ENCODE measurements at places on chromosomes 4 and X.

DNA sequence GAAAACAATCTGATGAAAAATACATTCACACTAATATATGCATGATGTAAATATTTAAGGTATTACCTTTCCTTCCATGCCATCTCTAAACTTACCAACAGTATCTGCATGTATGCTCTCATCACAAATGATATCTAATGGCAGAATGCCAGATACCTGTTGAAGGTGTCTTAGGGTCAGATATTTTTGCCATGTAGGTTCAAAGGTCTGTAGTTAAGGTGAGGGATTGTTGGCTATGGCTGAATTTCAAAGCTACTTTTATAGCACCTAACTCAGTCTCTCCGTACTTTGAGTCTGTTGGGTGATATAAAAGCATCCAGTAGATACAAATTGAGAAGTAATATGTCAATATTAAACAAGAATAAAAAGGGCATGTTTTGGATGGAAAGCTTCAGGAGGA is 19.8 kb upstream of the ANTXR2 start:
- DNase-seq: no peak

DNA sequence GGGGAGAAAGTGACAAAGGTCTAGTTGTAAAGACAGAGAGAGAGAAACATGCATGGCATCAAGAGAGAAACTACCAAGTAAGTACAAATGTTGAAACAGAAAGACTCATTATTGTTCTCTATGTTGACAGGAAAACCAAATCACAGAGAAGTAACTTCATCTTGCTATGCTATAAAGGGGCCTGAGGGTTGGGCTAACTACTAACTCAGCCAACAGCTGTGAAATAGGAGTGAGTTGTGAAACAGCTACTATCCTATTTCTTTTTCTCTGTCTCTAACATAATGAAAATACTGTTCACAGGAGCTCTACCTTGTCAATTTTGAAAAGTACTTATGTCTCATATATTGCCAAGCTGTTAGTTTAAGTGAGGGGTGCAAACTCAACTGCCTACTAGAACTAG is 65.0 kb downstream of the MTMR8 start:
- no peak for DNase-seq

- DNase-seq: no peak
Measured at GRCh38 chr4:76856243-76857073, 41.5 kb downstream of the SOWAHB start.

- DNase-seq: no peak
Measured at GRCh38 chrX:68995386-68995779, 166.6 kb downstream of the EFNB1 start.

- DNase-seq: no peak
Measured at GRCh38 chrX:153829799-153830639, at the start of gene PDZD4. Gene PDZD4 (minus strand): TSS chrX:153830544. CDS start chrX:153830298, 246 bp downstream.

GRCh38 chrX:40816906-40817305 is 81.6 kb upstream of the MED14 start:
- DNase-seq: no peak

GRCh38 chrX:320126-320783 is 1.7 kb upstream of the GTPBP6 start:
- no peak for DNase-seq

GRCh38 chrX:40945361-40945713 is 139.9 kb upstream of the USP9X start:
- DNase-seq: no peak

GRCh38 chrX:34624416-34624815 is 32.7 kb downstream of the TMEM47 start:
- no peak for DNase-seq

DNA sequence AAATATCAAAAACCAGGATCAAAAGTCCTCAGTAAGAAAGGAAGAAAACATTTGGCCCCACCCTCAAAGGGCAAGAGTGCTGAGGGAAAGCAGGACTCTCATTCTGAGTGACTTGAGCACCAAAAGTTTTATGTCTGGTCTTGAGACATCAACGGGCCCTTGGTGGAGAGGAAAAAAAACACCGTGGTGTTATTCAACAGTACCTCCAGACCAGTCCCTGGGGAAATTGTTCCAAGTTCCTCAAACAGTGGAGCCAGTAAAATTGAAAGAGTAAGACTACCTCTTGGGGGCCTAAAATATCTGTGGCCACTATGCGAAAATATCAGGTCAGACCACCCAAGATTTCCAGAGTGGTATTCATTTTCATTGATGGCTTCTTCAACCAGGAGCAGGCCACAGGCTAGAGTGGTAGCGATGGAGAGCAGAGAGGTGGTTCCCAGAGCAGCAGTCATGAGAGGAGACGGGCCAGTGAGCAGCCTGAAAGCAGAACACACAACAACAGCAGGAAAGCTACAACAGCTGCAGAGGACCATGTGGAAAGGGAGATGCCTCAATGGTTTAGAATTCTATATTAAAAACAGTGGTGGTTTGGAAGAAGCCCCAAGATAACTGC is 63.7 kb upstream of the RPL34 start:
- DNase-seq: no peak

GRCh38 chr4:74932832-74933561 is at the start of gene PARM1:
Gene PARM1 (plus strand): TSS chr4:74933116. CDS start chr4:74933328, 212 bp downstream.
- peak; percentile 27 for DNase-seq

GRCh38 chr4:112099701-112100297 is 45.5 kb upstream of the FAM241A start:
- no peak for DNase-seq

GRCh38 chrX:19824603-19825002 is 62.8 kb downstream of the SH3KBP1 start:
- DNase-seq: no peak

DNA sequence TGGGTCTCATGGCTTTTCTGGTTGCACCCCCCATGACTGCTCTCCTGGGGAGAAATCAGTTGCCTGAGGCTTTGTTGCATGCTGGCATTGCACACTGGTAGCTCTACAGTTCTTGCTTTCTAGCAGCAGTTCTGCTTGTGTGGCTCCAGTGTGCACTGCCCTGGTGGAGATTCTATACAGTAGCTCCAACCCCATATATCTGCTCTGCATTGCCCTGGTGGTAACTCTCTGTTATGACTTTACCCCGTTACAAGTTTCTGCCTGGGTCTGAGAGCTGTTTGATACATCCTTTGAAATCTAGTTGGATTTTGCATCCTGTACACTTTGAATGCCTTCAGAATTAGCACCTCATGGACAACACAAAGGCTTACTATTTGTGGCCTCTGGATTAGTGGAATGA is 241.4 kb upstream of the EPHA5 start:
- DNase-seq: no peak

DNA sequence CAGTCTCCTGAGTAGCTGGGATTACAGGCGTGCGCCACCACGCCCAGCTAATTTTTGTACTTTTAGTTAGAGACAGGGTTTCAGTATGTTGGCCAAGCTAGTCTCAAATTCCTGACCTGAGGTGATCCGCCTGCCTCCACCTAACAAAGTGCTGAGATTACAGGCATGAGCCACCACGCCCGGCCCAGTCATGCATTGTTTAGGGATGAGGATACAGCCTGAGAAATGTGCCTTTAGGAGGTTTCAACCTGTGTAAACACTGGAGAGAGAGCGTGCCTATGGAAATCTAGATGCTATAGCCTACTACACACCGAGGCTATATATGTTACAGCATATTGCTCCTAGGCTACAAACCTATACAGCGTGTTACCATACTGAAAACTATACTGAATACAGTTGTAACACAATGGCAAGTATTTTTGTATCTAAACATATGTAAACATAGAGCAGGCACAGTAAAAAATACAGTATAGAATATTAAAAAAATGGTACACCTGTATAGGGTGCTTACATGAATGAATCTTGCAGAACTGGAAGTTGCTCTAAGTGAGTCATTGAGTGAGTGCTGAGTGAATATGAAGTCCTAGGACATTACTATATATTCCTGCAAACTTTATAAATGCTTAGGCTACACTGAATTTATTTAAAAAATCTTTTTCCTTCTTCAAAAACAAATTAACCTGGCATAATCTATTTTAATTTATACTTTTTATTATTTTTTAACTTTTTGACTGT is 588.2 kb upstream of the ADGRL3 start:
- DNase-seq: no peak

DNA sequence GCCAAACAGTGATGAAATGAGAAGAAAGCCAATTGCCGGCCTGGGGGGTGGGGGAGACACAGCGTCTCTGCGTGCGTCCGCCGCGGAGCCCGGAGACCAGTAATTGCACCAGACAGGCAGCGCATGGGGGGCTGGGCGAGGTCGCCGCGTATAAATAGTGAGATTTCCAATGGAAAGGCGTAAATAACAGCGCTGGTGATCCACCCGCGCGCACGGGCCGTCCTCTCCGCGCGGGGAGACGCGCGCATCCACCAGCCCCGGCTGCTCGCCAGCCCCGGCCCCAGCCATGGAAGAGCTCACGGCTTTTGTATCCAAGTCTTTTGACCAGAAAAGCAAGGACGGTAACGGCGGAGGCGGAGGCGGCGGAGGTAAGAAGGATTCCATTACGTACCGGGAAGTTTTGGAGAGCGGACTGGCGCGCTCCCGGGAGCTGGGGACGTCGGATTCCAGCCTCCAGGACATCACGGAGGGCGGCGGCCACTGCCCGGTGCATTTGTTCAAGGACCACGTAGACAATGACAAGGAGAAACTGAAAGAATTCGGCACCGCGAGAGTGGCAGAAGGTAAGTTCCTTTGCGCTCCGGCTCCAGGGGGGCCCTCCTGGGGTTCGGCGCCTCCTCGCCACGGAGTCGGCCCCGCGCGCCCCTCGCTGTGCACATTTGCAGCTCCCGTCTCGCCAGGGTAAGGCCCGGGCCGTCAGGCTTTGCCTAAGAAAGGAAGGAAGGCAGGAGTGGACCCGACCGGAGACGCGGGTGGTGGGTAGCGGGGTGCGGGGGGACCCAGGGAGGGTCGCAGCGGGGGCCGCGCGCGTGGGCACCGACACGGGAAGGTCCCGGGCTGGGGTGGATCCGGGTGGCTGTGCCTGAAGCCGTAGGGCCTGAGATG is at the start of gene SHOX:
TSS of gene SHOX (plus strand) at position 180 of the 885 bp plus-strand sequence. CDS start at position 287, 107 bp downstream.
- DNase-seq: no peak

DNA sequence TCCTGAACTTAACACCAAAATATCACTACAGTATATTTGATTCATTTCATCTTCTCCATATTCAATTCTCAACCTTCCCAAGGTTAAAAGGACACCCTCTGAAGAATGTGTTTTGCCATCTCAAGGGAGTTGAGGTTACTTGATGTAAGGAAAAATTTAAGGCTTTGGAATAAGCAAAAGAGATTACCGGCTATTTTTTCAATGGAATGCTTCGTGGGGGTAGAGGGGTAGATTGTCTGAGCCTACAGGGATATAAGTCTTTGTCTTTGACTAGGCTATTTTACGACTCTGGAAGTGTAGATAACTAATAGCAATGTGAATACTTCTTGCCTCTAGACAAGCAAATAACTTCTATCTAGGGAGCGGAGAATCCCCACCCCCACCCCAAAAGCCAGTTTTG is 78.2 kb downstream of the BCOR start:
- no peak for DNase-seq

DNA sequence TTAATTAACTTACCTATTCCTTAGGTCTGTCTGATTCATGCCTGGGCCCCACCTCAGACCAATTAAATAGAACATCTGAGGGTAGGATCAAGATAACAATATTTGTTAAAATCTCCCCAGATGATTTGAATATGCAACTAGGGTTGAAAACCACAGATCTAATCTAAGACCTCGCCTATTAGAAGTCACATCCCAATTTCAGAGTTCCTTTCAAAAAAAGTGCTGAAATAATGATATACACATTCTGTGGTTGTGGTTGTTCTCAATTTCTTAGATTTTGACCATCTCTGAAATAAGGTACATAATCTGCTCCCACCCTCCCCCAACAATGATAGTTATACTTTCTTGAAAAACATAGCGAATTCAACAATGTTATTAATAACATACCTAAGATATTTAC is 27.7 kb downstream of the NIPAL1 start:
- no peak for DNase-seq

DNA sequence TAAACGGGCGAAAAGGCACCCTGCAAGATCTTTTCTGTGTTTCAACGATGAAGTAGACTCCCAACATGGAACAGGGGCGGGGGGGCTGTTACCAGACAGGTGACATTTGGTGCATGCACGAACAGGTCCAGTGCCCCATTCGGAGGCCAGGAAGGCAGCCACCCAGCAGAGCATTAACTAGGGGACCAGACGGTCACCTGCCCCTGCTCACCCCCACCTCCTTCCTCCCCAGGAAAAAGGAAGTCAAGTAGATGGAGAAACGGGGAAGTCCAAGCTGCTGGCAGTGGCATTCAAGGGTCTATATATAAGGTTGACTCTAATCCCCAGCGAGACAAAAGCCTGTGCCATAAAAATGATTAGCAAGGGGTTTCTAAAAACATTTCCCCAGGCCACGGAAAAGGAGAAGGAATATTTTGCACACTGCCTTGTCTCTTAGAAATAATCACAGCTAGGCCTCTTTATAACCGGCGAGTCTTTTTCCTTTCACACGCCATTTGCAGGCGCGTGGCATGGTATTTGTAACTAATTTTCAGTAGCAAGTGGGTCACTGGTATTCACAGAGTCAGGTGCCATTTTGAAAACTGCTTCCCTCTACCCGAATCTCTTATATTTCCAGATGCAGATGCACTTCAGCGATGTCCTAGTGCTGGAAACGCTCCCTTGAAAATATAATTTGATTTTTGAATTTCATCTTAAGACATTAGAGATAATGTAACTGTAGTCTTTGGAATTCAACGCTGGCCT is 1.2 kb upstream of the TMSB4X start:
- no peak for DNase-seq

GRCh38 chr4:42600578-42600977 is 56.3 kb downstream of the ATP8A1 start:
- DNase-seq: no peak

GRCh38 chrX:154315416-154315815 is 19.8 kb downstream of the TKTL1 start:
- DNase-seq: no peak

DNA sequence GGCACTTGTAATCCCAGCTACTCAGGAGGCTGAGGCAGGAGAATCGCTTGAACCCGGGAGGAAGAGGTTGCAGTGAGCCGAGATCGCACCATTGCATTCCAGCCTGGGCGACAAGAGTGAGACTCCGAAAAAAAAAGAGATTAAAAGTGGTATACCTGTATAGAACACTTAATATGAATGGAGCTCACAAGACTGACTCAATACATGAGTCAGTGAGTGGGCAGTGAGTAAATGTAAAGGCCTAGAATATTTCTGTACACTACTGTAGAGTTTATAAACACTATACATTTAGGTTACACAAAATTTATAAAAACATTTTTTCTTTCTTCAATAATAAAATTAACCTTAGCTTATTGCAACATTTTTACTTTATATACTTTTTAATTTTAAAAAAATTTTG is 93.8 kb downstream of the CENPC start:
- DNase-seq: no peak

DNA sequence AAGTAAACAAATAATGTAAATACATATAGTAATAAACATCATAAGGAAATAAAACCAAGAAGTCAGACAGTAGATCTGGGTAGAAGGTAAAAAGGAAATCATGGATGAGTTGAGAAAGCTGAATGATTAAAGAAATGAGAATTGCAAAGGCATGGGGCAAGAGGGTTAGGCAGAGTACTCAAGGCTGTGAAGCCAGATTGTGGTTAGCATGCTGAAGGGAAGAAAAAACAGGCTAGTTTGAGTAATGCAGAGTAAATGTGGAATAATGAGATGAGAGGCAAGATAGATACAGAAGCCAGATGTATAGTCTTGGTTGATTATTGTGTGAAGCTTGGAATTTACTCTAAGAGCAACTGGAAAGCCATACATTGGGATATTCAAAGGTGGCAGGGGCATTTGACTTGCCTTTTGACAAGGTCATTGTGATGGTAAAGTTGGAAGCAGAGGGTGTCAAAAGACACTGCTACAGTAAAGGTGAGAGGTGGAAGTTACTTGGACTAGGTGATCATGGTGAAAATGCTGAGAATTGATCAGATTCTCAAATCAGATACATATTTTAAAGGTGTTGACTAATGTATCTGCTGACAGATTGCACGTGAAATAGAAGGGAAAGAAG is 307.0 kb downstream of the FSTL5 start:
- DNase-seq: no peak

- DNase-seq: no peak
Measured at GRCh38 chr4:150234246-150234645, 156.0 kb downstream of the DCLK2 start.

Measured in stimulated activated CD4-positive, alpha-beta T cell treated with anti-CD3 and anti-CD28 coated beads, TNF-alpha, amount 100 ng/mL, for 48 hours (primary cell).